NCI-H1436 (cell line): ENCODE measurements at places on chromosomes 2 and 18.
A peak's percentile ranks its signal among the peaks of the same experiment; 100 is the strongest.

DNA sequence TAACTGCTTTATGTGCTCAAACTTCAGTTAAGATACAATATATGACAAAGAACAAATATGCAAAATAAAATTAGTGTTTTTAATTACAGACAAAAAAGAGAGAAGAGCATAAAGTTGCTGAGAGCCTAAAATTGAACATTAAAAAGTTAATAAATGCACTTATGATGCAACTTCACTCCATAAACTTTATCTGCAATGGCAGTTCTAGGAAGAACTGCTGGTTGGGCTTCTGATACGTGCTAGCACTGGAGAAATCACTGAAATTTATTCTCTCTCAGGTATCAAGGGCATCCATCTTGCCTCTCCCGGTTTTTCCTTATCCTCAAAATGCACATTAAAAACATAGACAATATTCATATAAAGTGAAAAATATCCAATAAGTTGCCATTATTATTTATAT lies 35.7 kb downstream of the MYO3B start:
- no peak for DNase-seq

DNA sequence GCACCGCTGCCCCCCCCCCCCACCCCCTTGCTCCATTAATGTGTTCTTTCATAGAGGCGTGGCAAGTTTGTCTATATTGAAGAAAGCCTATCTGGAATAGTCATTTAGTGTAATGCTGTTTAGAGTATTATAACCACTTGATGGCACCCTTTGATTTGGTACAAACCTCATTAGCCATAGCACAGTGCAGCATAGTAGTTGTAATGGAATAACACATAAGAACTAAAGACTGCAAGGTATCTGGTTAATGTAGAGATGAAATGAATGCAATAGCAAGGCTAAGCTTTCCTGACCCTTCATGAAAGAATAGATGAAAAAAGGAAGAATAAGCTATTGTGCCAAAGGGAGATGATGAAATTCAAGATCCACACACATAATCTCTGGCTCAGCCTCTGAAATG lies 81.9 kb downstream of the EHBP1 start:
- peak; percentile 17 for DNase-seq

DNA sequence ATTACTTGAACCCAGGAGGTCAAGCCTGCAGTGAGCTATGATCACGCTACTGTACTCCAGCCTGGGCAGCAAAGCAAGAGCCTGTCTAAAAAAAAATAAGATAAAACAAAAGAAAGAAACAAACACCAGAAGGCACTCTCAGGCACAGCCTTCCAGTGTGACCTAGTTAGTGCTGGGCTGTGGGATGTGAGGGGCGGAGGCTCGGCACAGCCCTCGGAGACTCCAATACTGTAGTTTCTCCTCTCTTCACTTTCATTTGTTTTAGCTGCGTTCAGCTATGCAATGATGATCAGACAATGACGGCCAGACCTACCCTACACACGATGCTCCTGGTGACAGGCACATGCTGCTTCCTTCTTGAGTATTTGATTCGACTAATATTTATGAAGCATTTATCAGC lies 127.7 kb downstream of the SOCS6 start:
- no peak for DNase-seq

DNA sequence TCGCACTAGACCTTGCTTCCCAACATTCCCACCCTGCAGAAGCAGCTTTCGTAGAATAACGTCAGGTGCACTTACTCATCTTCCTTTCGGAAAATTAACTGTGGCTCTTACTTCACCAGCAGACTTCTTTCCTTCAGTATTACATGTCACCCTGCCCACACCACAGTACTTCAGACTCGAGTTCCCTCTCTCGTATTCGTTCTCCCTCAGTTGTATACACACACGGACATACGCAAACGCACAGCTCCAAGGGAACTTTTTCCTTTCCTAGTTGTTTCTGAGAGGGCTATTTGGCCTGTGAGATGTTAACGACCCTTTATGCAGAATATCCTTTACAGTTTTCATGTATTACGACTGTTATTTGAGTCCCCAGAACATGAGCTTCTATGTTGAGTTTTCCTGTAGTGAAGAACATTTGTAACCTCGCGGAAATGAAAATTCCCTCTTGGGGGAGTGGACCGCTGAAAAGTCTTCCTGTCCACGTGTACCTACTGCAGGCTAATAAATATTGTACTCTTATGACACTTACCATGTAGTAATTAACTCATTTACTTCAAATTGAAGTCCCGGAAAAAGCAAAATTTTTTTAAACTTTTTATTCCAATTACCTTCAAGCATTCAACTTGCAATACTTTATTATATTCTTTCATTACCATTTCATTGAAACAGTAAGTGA lies 908 bp downstream of the ERLEC1 start:
- DNase-seq, result no peak

GRCh38 chr2:235170536-235171521 lies 219.0 kb downstream of the SH3BP4 start:
- peak; percentile 52 for DNase-seq

- DNase-seq, result no peak
These were observed 86.6 kb downstream of the ANTXR1 start for GRCh38 chr2:69099541-69099940.
